ENCODE measurements at places on chromosomes 1 and 21. TPM values are rescaled to one million over a fixed set of nuclear protein-coding genes. Genes with fewer than 3 reads are reported as not detected.

The S100B gene
- 138 TPM for polyA plus RNA-seq

The RHEX gene
- not detected for polyA plus RNA-seq

The PLEKHN1 gene
- 0.68 TPM for polyA plus RNA-seq

The FCAMR gene
- polyA plus RNA-seq = not detected

The NECTIN4 gene
- not detected for polyA plus RNA-seq

The HUNK gene
- polyA plus RNA-seq = not detected

The MNDA gene
- 2.8 TPM for polyA plus RNA-seq

The IFI6 gene
- polyA plus RNA-seq = 41.3 TPM

The LCE1C gene
- polyA plus RNA-seq = not detected

The CRP gene
- not detected for polyA plus RNA-seq

GRCh38 chr21:17699524-17700189, 87.0 kb upstream of the BTG3 start:
- H3K4me1 ChIP-seq = no peaks in the 10 kb centered on the region
- no peak for DNase-seq
- no peak overlapping the region for H3K27ac ChIP-seq
- peaks cover 4% of the 10 kb centered on the region for H3K36me3 ChIP-seq
- H3K4me3 ChIP-seq = no peak overlapping the region
- H3K27me3 ChIP-seq = peaks cover 3% of the 10 kb centered on the region

DNA sequence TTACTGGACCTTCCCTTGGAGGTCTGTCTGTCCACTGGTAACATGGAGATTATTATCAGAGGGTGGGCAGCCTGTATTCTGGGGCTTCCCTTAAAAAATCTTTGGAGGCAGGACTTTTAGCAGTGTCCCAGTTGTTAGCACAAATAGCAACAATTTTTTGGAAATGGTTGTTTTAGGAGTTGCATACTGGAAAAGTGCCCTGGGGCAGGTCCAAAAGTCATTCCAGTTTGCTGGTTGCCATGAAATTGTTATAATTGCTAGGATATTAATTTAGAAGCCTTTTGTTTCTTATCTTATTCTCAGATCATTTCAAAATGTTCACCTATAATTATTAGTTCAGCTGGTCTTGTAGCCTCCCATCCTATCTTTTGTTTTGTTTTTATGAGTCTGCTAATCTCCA, 71.0 kb downstream of the PTGS2 start:
- peaks cover 3% of the 10 kb centered on the region for H3K27me3 ChIP-seq
- H3K4me1 ChIP-seq = peaks cover 7% of the 10 kb centered on the region

DNA sequence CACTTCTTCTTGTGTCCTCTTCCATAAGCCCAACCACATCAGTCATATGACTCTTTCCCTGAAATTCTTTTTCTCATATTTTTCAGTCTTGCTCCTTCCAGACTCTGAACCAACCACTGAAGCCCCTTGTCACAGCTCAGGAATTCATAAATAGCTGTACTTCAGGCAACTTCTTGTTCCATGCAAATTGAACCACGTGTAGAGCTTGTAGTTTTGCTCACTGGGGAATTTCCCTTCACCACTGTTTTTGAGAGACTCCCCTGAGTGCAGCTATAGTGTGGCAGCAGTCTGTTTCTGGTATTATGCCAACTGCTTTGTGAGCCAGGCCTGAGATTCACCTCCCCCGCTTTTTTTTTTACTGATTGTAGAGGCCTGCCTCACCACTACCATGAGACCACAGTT, 150.3 kb upstream of the SPAG17 start:
- no peaks in the 10 kb centered on the region for H3K36me3 ChIP-seq
- DNase-seq = no peak
- no peak overlapping the region for H3K4me3 ChIP-seq
- no peaks in the 10 kb centered on the region for H3K27me3 ChIP-seq
- H3K4me1 ChIP-seq = no peaks in the 10 kb centered on the region

DNA sequence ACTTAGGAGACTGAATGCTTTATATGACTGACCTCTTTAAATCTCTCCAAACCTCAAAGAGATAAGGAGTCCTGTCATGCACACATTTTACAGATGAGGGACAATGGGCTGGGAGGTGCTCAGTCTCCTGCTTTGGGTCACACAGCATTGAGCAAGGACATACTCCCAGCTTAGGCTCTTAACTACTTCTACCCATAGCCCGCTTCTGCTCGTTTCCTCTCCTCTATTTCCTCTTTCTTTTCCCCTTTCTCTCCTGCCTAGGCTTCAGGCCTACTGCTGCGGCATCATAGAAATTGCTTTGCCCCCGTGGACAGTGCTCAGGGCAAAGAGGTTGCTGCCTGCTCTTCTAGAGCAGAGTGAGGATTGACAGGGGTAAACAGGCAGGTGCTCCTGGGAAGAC, 12.4 kb upstream of the ZNF691 start:
- peaks cover 4% of the 10 kb centered on the region for H3K36me3 ChIP-seq
- no peak overlapping the region for H3K27ac ChIP-seq
- peaks cover 1% of the 10 kb centered on the region for H3K27me3 ChIP-seq
- no peak for DNase-seq
- H3K4me1 ChIP-seq = no peaks in the 10 kb centered on the region

DNA sequence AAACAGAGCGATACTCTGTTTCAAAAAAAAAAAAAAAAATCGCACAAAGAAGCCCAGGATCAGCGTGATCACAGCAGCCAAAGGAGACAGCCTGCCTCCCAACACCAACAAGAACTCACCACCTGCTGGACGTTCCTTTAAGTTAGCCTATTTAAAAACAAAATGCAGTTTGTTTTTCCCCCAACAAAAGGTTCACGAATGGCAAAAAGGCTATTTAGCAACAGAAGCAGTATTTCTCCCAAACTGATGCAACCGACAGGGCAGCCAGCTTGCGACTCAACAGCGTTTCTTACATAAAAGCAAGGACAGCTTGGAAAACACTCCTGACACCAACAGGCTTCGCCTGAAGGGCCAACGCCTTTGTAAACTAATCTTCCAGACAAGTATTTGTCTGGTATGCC, 6.8 kb downstream of the SSU72 start:
- H3K4me1 ChIP-seq = peaks cover 57% of the 10 kb centered on the region
- no peaks in the 10 kb centered on the region for H3K27me3 ChIP-seq
- peaks cover 17% of the 10 kb centered on the region for H3K36me3 ChIP-seq
- H3K4me3 ChIP-seq = no peak overlapping the region

- no peaks in the 10 kb centered on the region for H3K36me3 ChIP-seq
- peaks cover 15% of the 10 kb centered on the region for H3K27me3 ChIP-seq
- H3K4me3 ChIP-seq = no peak overlapping the region
- H3K4me1 ChIP-seq = no peaks in the 10 kb centered on the region
- no peak for DNase-seq
Measured at GRCh38 chr1:157189986-157190982, 52.1 kb upstream of the ETV3 start.

- peaks cover 20% of the 10 kb centered on the region for H3K4me1 ChIP-seq
- no peaks in the 10 kb centered on the region for H3K36me3 ChIP-seq
- DNase-seq = peak; percentile 41
- no peak within 1 kb of the TSS for H3K27ac ChIP-seq
- H3K27me3 ChIP-seq = peaks cover 21% of the 10 kb centered on the region
Measured at GRCh38 chr1:19643602-19644394, at the start of gene NBL1. NBL1 (plus strand) TSS chr1:19644311; CDS start chr1:19655031, 10,720 bp downstream.

GRCh38 chr1:154346276-154346917, 21.1 kb downstream of the ATP8B2 start:
- DNase-seq = no peak
- no peak overlapping the region for H3K4me3 ChIP-seq
- peaks cover 53% of the 10 kb centered on the region for H3K4me1 ChIP-seq
- no peak overlapping the region for H3K27ac ChIP-seq
- peaks cover 7% of the 10 kb centered on the region for H3K27me3 ChIP-seq

GRCh38 chr1:101330427-101331130, 93.8 kb downstream of the S1PR1 start:
- peak overlapping the region; percentile 88 for H3K4me3 ChIP-seq
- peak overlapping the region; percentile 91 for H3K27ac ChIP-seq
- no peak for DNase-seq

DNA sequence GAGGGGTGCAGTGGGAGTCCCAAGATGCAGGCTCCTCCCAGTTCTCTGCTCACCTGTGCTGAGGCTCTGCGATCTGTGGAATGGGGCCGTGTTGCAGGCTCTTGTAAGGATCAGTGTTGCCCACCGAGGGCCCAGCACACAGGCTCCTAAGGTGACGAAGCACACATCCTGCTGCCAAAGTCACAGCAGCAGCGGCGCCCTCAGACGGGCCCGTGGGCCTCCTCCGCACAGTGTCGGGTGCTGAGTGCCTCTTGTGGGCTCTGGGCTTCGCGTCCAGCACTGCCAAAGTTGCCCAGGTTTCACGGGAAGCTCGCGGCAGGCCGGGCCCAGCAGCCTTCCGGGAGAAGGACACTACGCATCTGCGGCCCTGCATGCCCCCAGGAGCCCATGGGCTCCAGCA, 72.1 kb upstream of the ABCG1 start:
- no peak overlapping the region for H3K27ac ChIP-seq
- no peaks in the 10 kb centered on the region for H3K36me3 ChIP-seq
- H3K4me3 ChIP-seq = no peak overlapping the region
- no peak for DNase-seq
- H3K4me1 ChIP-seq = peaks cover 7% of the 10 kb centered on the region

- H3K4me1 ChIP-seq = no peaks in the 10 kb centered on the region
- H3K36me3 ChIP-seq = no peaks in the 10 kb centered on the region
- DNase-seq = no peak
- H3K27me3 ChIP-seq = no peaks in the 10 kb centered on the region
Measured at GRCh38 chr1:1332774-1333480, 1.8 kb downstream of the TAS1R3 start.

DNA sequence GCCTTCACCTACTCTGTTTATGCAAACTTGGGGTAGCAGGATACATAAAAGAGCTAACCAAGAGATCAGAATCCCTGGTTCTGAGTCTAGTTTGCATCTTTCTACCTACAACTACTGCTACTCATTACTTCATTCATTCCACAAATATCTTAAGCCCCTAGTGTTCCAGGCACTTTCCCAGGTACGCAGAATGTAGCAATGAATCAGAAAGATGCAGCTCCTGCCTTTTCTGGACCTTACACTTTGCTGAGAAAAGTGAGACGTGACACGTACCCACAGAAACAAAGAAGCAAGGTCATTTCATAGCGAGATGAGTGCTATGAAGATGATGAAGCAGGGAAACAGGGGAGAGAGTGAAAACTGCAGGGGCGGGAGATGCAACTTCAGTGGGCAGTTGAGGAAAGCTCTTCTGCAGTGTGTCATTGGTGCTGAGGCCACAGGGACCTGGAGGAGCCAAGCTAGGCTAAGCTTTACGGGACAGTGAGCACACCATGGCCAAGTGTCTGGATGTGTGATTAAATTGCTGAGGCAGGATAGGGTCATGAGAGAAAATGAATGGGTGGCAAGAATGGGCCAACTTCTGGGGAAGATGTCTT, 167.9 kb downstream of the TNFSF18 start:
- H3K27me3 ChIP-seq = peaks cover 14% of the 10 kb centered on the region
- no peak overlapping the region for H3K27ac ChIP-seq
- H3K4me1 ChIP-seq = peaks cover 10% of the 10 kb centered on the region
- H3K4me3 ChIP-seq = no peak overlapping the region
- no peak for DNase-seq
- no peaks in the 10 kb centered on the region for H3K36me3 ChIP-seq

DNA sequence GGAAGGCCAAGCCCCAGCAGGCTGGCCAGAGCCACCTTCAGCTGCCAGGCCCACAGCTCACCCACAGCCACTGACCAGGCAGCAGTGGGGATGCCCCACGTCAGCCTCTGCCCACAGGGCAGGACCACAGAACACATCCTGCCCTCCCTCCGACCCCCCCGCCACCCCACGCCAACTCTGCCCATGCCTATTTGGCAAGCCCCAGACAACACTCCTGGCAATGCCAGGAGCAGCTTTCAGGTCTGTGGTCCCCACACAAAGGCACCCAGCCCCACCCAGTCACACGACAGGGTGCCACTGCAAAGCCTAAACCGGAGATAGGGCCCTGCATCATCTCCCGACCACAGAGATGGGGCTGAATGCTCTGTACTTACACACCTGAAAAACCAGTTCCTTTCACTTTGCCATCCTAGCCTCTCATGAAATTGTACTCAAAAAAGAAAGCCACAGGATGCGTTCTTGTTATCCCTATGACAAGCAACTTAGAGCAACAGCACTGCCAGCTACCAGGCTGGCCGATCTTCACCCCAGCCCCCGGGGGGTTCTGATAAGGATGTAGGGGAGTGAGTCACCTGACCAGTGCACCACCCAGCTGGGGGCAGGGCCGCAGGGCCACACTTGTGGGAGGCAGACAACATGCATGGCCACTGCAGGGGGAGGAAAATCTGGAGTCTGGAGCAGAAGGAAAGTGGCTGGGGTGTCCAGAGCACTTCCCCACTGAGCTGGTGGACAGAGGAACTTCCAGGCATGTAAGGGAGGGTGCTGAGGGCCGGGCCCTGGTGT, 36.2 kb downstream of the UBE2G2 start:
- peaks cover 2% of the 10 kb centered on the region for H3K27me3 ChIP-seq
- H3K36me3 ChIP-seq = peaks cover 8% of the 10 kb centered on the region
- H3K27ac ChIP-seq = peak overlapping the region; percentile 84
- peak overlapping the region; percentile 75 for H3K4me3 ChIP-seq

DNA sequence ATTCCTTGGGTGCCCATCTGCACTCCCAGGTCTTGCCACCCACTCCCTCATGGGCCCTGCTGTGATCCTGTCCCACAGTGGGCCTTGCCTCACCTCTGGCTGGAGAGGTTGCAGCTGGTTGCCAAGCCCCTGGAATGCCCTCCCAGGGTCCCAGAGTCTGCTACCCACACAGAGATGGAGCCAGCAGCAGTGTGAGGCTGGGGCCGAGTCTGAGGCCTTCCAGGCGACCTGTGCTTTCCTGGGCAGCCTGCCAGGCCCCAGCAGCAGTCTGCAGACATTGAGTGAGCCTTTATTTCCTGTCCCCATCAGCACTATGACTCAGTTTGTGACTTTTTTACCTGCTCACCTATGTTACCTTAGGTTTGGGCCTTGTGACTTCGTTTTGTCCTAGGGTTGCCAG, 25.0 kb upstream of the TSPAN2 start:
- H3K27ac ChIP-seq = no peak overlapping the region
- no peak for DNase-seq
- H3K4me3 ChIP-seq = no peak overlapping the region
- no peaks in the 10 kb centered on the region for H3K36me3 ChIP-seq
- no peaks in the 10 kb centered on the region for H3K4me1 ChIP-seq

GRCh38 chr1:221742555-221743415, 896 bp upstream of the DUSP10 start:
- H3K27ac ChIP-seq = peak overlapping the region; percentile 88
- H3K36me3 ChIP-seq = peaks cover 18% of the 10 kb centered on the region
- peaks cover 10% of the 10 kb centered on the region for H3K4me1 ChIP-seq
- H3K27me3 ChIP-seq = peaks cover under 1% of the 10 kb centered on the region

DNA sequence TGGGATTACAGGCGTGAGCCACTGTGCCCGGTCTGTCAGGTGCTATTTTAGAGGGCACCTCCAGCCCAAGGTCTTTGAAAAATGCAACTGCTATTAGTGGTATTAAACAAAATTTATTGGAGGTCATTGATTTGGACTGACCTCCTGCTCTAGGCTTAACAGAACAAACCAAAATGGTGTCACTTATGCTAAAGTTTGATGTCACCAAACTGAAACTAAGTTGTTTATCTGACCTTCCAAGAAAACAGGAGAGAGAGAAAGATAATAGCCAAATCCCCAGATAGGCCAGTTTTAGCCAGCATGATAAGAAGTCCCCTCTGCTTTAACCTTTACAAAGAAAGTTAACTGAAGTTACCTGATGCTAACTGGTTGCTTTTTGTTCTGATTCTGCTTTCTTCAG, 8.1 kb upstream of the INAVA start:
- no peak for DNase-seq
- H3K4me1 ChIP-seq = peaks cover 76% of the 10 kb centered on the region
- H3K36me3 ChIP-seq = no peaks in the 10 kb centered on the region
- peaks cover 13% of the 10 kb centered on the region for H3K27me3 ChIP-seq

- peaks cover 4% of the 10 kb centered on the region for H3K27me3 ChIP-seq
- H3K4me1 ChIP-seq = peaks cover 7% of the 10 kb centered on the region
- no peak overlapping the region for H3K4me3 ChIP-seq
- DNase-seq = no peak
Measured at GRCh38 chr21:42338729-42339715, 11.8 kb downstream of the TFF2 start.

GRCh38 chr1:224683936-224684335, 67.8 kb downstream of the CNIH3 start:
- H3K27ac ChIP-seq = no peak overlapping the region
- peaks cover 1% of the 10 kb centered on the region for H3K27me3 ChIP-seq
- no peaks in the 10 kb centered on the region for H3K36me3 ChIP-seq
